Activated CD8-positive, alpha-beta T cell treated with anti-CD3 and anti-CD28 coated beads for 36 hours (primary cell): ENCODE measurements at places on chromosomes 12 and 14.
A peak's percentile ranks its signal among the peaks of the same experiment; 100 is the strongest.

GRCh38 chr14:55170526-55170925, 20.9 kb downstream of the DLGAP5 start:
- no peak for DNase-seq

DNA sequence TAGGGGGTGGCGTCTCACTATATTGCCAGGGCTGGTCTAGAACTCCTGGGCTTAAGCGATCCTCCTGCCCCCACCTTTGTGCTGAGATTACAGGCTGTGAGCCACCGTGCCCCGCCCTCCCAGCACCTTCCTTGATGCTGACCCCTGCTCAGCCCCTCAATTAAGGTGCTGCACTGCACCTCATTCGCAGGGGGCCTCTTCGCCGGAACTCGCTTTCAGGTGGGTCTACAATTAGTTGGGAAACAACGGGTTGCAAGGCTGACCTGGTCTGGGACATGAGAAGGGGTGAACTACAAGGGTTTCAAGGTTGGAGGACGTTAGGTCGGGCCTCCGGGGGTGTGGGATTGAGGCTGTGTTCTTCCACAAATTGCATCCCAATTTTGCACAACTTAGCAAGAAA, 1.2 kb upstream of the NOP2 start:
- DNase-seq, result no peak

GRCh38 chr12:28209782-28210181, 19.5 kb downstream of the CCDC91 start:
- no peak for DNase-seq

- no peak for DNase-seq
Observed at GRCh38 chr14:22610931-22611330, 12.8 kb downstream of the ABHD4 start.

GRCh38 chr14:103105580-103106150, 11.1 kb downstream of the EXOC3L4 start:
- peak; percentile 39 for DNase-seq

DNA sequence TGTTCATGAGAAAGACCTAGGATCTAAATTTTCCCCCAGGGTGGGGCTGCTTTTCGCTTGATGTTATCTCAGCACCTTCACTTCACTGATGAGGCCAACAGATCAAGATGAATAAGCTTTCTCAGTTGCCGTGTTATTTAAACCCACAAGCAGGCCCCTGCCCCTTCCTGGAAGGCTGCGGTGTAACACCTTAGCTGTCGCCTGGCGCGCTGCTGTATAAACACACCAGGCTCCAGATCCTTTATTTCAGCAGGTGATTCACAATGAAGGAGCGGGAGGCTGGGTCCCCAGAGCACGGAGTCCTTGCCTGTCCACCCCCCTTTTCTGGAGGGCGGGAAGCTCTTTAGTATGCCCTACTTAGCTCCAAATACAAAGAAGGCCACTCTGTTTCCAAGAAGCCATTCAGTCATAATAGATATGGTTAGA, 515.4 kb downstream of the FUT8 start:
- DNase-seq, result peak; percentile 95

DNA sequence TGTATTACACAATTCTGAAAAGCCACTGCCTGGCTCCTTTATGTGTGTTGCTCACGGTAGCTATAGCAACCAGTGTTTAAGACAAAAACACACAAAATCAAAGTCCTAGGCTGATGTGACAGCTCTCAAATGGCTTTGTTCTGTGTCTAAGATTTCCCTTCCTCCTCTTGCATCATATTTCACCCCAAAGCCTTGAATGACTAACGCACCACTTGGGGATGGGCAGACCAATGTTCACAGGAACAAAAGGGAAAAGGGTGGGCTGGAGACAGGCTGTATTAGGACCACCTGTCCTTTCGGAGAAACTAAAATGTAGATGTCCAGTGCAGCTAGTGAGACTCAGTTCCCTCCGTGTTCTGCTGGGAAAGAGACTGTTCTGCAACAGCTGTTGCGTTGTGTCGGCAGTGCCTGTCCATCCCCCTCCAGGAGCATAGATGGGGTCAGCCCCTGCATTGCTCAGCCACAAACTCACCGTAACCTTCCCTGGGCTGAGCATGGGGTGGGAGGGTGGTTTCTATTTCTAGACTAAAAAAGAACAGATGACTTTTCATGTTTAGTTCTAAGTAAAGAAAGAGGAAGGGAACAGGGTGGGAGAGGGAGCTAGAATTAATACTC, 26.8 kb upstream of the DAAM1 start:
- DNase-seq, result peak; percentile 37

- DNase-seq, result no peak
Observed at GRCh38 chr12:22169376-22169775, 123.4 kb downstream of the CMAS start.

DNA sequence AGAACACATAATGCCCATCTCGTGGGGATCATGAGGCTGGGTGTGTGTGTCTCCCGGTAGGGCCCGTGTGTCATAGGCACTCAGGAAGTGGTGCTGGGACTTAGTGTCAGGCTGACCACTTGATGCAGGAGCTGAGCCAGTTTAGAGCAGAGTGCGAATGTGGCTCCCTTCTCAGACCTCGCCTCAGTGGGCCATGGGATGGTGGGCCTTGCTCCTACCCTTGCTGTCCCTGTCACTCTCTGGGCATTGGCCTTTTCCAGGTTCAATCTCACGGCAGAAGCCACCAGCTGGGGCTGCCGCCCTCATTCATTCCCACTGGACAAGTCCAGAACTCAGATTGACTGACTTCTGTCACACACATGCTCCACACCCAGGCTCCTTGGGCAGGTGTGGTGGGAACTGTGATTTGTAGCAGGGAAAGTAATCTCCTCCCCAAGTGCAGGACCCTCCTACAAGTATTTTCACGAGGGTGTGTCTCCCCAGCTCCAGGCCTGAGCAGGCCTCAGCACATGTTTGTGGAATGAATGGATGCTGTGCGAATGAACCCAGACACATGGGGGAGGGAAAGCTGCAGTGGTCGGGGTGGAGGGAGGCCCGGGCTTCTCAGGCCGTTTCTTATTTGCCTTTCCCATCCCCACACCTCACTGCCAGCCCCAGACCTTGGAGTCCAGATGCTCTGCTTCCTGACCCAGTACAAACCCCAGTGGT, 54.9 kb downstream of the BEGAIN start:
- DNase-seq, result no peak

DNA sequence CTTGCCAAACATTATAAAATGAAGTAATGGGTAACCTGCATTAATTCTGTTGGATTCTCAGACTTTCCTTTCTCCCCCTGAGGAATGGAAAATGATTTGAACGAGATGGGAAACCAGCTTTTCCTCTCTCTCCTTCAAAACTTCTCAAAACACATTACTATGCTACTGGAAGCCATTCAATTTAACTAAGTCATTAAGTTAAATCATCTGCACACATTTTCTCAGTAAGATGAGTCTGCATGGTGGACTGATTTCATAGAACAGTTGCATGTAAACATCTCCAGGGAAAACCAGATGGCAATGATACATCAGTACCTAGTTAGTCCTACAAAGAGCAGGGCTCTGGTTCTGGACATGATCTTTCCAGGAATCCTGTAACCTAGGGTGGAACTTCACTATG, 59.9 kb downstream of the BMP4 start:
- no peak for DNase-seq

DNA sequence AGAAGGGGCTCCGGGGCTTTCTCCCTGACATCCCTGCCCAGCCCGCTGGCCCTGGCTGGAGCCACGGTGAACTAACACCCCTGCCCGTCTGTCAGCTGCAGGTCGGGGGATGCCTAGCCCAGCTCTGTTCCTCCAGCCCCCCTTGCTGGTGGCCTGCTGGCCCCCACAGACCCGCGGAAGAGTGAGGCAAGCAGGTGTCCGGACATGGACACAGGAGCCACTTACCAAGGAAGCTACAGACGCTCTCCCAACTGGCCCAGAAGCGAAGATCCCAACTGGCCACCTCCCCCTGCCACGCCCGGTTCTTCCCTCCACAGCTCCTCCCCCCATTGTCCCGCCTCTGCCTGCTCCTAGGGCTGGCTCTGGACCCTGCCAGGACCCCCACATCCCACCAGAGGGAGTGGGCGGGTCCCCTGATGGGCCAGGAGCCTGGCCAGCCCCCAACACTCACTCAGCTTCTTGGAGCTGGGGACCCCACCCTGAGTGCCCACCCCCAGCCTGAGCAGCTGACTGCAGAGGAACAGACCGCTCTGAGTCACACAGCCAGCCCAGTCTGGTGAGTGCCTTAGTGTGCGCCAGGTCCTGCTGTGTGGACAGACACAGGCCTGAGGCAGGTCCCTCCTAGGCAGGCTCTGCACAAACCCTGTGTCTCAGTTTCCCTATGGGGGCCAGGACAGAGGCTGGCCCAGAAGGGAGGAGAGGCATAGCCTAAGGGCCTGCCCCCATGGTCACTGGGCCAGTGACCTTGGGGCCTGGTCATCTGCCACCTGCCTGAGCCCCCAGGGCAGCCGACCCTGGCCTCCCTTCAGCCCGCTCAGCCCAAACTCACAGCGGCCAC, 7.7 kb downstream of the AHNAK2 start:
- DNase-seq, result no peak

DNA sequence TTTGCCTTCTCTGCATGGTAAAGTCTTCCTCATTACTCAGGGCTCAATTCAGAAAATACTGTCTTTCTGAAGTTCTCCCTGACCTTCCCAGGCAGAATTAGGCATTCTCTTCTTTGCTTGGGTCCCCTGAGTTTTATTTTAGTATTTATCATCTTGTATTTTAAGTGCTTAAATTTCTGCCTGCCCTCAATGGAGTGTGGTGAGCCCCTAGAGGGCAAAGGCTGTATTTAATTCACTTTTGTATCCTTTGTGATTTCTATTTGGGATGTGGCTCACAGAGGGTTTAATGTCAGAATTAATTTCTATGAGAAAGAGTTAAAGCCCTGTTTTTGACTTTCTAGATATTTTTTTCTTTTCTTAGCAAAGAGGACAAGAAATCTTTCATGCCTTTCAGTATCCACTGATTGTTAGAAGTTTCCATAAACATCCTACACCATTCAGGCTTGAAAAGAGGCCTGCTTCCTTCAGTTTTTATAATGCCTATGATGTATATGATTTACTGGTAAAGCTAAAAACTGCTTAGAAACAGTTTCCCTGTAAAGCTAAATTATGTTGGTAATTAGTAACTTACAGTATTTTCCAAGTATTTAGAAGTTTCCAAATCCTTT, 55.6 kb upstream of the PTPRB start:
- no peak for DNase-seq

DNA sequence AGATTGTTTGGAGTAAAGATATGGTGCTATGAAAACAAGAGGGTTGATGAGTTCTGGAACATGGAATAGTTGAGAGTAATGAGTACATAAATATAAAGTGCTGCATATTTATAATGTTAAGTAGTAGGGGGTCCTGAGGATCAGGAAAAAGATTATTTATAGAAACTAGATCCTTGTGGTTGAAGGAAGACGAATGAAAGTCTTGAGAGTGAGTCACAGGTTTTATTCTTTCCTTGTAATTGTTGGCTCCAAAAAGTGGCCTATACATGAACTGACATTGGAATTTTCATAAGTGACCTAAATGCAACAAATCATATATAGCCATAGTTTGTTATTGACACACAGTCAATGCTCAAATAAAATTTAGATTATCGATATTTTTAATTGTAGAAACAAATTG, 440.4 kb upstream of the PRICKLE1 start:
- DNase-seq, result no peak

DNA sequence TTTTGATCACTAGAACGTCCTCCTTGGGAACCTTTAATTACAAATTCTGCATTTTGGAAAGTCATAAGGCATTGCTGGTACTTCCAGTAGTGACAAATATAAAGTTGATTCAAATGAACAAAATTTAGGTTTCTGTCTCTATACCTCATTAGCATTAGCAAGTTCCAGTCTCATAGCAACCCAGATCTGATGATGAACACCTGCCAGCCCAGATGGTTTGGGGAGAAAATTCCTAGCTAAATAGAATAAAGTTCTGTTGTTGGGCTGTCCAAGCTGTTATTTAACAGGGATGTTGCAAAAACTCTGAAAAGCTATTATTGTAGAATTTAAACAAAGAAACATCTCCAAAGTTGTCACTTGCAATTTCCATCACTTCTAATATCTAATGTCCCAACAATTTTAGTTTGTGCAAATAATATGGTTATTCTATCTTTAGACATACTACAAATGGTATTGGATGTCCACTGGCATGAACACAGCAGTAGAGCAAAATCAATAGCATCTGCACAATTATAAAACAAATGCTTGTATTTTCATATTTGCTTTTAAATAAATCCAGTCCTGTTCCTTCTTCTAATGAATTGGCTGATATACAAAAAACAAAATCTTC, 299.4 kb downstream of the SLC16A7 start:
- DNase-seq, result no peak

- DNase-seq, result no peak
Observed at GRCh38 chr12:114767906-114768722, 84.1 kb upstream of the TBX3 start.

GRCh38 chr14:50093496-50093895, 22.9 kb downstream of the VCPKMT start:
- DNase-seq, result no peak

GRCh38 chr12:37666069-37666781, 650.3 kb upstream of the ALG10B start:
- no peak for DNase-seq

- DNase-seq, result no peak
Observed at GRCh38 chr14:80978403-80978802, 23.0 kb downstream of the TSHR start.

GRCh38 chr14:65251213-65251612, 148.9 kb upstream of the MAX start:
- DNase-seq, result no peak

GRCh38 chr12:54459355-54459754, 14.0 kb downstream of the GTSF1 start:
- DNase-seq, result no peak

GRCh38 chr14:104528496-104528895, 51.1 kb upstream of the C14orf180 start:
- no peak for DNase-seq

GRCh38 chr14:102442241-102443211, 67.0 kb downstream of the ANKRD9 start:
- no peak for DNase-seq

DNA sequence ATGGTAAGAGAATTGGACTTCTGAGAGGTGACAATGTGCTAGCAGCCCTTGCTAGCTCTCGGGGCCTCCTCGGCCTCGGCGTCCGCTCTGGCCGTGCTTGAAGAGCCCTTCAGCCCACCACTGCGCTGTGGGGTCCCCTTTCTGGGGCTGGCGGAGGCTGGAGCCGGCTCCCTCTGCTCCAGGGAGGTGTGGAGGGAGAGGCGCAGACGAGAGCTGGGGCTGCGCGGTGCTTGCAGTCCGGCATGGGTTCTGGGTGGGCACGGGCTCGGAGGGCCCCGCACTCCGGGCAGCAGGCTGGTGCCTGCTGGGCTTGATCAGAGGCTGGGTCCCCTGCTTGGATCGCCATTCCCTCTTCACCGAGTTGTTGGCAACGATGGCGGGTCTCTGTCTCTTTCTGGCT, 226.4 kb upstream of the AMIGO2 start:
- DNase-seq, result no peak

DNA sequence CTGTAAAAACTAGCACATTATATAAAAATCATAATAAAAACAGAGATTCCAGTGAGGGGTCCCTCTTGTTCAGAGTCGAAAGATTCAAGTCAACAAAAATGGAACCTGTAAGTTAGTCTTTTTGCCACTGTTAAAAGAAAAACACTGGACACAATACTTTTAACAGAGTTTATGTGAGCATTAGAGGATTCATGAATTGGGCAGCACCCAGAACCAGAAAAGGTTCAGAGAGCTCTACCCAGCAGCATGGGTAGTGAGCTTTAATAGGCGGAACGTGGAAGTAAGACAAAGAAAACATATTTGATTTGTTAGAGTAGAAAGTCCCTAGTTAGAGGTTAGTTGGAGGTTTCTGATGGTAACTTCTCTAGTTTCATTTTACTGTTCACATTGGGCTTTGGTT, 476.8 kb downstream of the RGS6 start:
- DNase-seq, result no peak
